Activated CD4-positive, CD25-positive, alpha-beta regulatory T cell (primary cell): ENCODE measurements at places on chromosomes 2 and 18.

- DNase-seq = no peak
Observed at GRCh38 chr2:7450188-7450832, 533.1 kb downstream of the RNF144A start.

DNA sequence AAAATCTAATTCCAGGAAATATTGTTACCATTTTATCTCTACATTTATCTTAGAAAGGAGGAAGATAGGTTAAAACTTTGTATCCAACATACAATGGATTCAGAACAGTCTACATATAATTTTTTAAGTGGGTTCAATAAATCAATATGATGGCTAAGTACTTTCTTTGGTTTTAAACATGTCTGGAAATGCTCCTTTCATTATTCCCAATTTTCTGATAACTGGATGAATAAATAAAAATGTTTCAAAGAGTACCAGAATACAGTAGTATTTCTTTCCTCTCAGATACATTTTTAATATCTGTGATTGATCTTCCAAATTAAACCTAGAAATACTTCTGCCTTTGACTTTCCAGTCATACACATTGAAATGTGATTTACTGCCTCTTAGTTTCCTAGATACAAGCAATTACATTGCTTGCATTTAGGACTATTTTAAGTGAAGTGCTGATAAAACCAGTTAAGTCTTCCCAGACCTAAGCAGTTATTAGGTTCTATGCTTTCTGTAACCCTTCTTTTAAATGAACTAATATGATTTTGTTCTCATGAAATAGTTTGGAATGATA, 283.5 kb downstream of the CCDC178 start:
- DNase-seq = no peak

GRCh38 chr18:32301976-32302743, 112.3 kb downstream of the MEP1B start:
- no peak for DNase-seq

DNA sequence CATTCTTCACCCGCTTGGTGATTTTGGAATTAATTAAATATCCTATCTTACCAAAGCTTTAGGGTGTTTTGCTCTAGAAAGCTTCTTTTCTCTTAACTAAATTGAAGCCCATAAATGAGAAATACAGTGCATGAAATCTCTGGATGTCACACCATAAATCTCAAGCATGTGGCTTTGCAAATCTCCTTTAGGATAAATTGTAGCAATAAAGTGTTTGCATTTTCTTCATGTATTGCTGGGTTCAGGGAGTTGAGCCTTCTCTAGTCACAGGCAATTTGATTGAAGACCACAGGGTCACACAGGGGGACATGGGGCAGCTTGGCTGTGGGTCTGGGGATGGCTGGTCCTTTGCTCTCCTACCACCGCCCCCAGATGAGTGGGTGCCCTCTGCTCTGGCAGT, 364.2 kb downstream of the CLIP4 start:
- DNase-seq = no peak

GRCh38 chr2:144596073-144596871, 76.4 kb upstream of the ZEB2 start:
- DNase-seq = no peak

DNA sequence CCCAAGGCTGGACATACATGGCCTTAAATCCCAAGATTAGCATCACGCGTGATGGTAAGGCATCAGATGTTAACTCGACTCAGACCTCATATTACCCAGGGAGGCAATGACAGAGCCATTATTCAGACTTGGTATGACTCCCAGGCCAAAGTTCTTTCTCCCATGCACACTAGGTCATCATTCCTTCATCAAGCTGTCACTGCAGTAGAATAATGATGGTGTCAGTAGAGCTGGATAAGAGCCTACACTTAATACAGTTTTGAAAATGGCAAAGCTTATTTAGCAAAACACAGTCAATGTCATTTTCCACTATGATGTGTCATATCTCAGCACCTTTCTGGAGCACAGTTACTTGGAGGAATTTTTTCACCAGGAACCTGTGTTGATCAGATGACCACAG, 663.3 kb downstream of the SUCLG1 start:
- DNase-seq = no peak

DNA sequence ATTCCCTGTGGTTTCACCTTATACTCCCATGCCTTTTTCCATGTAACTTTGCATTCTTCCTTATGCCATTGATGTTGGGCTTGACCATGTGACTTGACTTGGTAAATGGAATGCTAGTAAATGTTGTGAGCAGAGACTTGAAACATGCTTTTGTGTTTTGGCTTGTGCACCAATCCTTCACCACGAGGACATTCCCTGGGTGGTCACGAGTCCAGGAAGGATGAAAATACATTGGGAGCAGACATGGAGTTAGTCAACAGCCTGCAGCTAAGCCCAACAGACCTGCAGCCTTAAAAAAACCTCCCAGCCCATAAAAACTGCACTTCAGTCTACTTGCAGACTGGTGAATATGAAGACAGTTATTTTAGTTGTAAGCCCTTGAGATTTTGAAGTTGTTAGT, 116.5 kb upstream of the SPATS2L start:
- DNase-seq = no peak

DNA sequence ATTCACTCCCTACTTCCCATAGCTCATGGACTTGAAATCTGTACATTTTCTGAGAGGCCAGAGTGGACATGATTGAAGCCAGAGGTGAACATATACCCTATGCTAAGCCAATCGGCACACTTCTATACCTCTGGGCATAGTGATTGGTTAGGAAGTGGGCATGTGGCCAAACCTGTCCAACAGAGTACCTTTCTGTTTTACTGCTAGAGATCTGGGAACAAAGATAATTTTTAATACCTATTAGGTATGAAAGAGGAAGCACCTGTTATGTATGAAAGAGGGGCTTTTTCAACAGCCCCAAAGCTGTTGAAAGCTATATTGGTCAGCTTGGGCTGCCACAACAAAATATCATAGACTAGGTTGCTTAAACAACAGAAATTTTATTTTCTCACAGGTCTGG, 27.7 kb downstream of the METTL8 start:
- DNase-seq = no peak

- no peak for DNase-seq
Observed at GRCh38 chr2:218192902-218193430, 24.0 kb upstream of the ARPC2 start.

- no peak for DNase-seq
Observed at GRCh38 chr2:88003074-88003755, 13.1 kb downstream of the RNU2-63P start.

DNA sequence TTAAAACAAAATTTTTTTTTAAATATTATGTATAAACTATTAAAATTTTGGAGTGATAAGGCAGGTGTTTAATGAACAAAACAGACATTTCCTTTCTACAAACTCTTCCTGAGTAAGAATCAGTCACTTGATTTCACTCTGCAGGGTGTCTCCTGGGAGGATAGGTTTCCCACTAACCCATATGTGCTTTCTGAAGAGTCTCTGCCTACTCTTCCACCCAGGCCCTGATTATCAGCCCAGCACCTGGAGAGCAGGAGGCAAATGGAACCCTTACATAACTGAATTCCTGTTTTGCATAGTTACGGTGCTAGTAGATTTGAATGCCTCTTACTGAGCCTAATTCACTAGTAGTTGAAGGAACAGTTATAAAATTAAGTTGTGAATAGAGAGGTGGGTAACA, 1718.6 kb downstream of the SUCLG1 start:
- DNase-seq = no peak

GRCh38 chr18:42048158-42048557, 93.1 kb downstream of the PIK3C3 start:
- DNase-seq = no peak

GRCh38 chr2:104866122-104866864, 12.4 kb downstream of the POU3F3 start:
- no peak for DNase-seq

GRCh38 chr2:39781697-39782096, 2.6 kb upstream of the THUMPD2 start:
- no peak for DNase-seq

DNA sequence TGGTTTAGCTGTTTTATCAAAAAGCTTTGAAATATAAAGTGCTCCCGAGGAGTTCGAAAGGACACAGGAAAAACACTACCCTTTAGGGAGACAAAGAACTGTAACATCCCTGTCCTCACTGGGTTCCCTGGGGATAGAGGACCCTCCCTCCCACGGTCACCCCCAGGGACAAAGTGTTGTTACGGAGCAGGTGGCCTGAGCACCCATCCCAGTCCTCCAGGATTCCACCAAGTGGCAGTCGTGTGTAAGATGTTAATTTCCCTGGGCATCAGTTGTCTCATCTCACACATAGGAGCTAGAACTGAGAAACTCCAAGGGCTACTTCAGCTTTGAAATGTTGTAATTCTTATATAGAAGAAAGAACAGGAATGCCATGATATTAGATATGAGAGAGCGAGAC, 137.7 kb downstream of the ALK start:
- DNase-seq = no peak

GRCh38 chr18:49476664-49477411, 10.2 kb downstream of the C18orf32 start:
- DNase-seq = no peak

DNA sequence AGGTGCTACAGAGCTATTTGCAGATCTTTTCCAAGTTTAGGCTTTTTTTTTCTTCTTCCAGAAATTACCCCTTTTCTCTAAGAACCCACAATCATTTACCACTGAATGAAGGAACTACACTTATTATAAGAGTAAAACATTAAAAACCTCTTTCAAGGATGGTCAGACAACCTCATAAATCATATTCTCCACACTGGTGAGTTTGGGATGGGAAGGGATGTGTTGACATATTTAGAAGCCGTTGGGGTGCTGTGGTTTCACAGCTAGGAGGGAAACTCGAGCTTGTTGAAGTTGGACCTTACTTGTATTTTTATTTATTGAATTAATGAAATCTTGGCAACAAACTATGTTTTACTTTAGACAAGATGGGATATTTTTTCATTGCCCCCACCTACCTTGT, 289.4 kb upstream of the MEIS1 start:
- DNase-seq = no peak

DNA sequence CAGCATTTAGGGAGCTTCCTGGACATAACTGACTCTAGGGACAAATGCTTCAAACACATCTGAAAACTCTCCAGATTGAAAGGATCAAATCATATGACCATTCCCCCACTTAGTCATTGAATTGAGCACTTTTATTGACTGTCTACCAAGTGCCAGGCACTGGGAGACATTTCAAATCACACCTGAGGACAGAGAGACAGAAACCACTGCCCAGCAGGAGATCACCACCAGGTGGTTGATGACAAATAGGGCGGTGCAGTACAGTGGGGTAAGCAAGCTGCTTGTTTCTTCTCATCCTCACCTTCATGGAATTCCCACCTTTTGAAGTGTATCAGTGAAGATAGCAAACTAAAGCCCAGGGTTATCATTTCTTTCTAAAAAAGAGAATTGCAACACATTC, 19.0 kb upstream of the CXCR4 start:
- no peak for DNase-seq
